ENCODE measurements at places on chromosomes 4 and X. TPM values are rescaled to one million over a fixed set of nuclear protein-coding genes. Genes with fewer than 3 reads are reported as not detected.

- no peak for DNase-seq
Observed at GRCh38 chrX:11941571-11941970, 183.5 kb downstream of the MSL3 start.

DNA sequence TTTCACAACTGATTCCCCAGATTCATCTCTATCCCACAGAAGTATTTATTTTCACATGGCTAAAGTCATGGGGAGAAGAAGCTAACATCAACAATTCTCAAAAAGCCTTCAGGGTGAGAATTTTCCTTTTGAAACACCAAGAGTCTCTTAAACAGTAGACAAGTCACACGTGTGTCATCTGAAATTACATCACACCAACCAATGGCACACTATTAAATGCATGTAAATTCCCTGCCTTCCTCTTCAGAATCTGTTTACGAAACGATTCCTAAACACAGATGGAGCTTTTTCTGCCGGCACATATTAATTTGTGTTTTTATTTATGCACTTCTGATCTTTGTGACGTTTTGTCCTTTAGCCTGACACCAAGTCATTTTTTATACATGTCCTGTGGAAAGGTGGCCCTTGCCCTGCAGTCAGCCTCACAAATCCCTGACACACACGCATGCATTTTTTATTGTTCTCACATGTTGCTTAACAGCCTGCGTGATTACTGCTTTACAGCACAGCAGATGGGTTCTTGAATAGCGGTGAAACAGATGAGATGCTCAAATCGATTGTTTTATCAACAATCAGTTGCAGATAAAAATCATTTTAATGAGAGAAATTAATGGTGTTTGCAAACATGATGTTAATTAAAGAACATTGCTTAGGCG is 735.9 kb upstream of the TENM3 start:
- no peak for DNase-seq

The GLRB gene
- 9.9 TPM for total RNA-seq

The SPANXN3 gene
- not detected for total RNA-seq

The TRPC3 gene
- 0.14 TPM for total RNA-seq
